LoVo (cell line): ENCODE measurements at places on chromosomes 11 and 22.

DNA sequence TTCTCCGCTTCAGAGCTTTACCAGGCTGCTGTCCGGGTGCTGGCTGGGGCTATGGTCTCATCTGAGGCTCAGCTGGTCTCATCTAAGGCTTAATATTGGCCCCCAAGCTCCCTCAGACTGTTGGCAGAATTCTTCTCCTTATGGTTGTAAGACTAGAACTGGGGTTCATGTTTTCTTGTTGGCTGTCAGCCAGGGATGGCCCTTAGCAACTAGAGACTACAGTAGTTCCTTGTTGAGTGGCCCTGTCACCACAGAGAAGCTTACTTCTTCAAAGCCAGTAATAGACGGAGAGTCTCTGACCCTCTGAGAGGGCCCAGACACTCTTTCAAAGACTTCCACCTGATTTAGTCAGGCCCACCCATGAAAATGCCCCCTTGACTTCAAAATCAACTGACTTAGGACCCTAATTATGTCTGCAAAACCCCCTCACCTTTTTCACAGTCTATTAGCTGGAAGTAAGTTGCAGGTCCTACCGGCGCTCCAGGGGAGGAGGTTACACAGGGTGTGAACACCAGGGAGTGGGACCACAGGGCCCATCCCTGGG lies 24.2 kb upstream of the TREH start:
- DNase-seq, result no peak

DNA sequence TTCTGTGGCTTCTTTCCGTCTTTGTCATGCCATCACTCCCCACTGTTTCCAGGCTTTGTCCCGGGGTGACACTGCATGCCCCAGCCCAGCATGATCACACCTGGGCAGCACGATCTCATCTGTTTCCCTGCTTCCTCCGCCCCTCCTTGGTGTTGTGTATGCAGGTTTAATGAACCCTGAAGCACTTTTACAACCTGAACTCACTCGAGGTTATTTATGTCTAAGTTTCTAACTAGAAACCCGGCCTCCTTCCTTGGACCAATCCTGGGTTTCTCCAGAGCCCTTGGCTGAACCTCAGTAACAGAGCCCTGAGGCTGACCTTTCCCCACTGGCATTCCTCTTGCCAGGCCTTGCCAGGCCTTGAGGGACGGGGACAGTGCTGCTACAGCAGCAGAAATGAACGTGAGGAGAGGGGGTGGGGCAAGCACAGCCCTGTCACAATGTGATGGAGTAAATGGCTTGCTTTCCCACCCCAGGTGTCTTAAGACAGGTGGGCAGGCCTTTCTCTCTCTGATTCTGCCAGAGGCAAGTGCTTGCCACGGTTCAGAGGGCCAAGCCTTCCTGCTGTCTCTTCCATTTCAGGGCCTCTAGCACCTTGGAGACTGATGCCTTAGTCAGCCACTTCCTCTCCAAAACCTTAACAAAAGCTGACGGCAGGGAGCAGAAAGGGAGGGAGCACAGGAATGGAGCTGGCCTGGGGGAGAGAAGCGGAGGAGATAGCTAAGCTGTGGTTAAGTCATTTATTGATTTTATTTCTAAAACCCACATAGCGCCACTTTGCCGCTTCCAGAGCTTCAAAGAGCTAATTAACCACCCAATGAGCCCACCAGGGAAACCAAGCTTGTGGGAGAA lies 3.1 kb upstream of the PYGM start:
- no peak for DNase-seq

GRCh38 chr11:28887681-28888080 lies 779.5 kb downstream of the METTL15 start:
- no peak for DNase-seq

DNA sequence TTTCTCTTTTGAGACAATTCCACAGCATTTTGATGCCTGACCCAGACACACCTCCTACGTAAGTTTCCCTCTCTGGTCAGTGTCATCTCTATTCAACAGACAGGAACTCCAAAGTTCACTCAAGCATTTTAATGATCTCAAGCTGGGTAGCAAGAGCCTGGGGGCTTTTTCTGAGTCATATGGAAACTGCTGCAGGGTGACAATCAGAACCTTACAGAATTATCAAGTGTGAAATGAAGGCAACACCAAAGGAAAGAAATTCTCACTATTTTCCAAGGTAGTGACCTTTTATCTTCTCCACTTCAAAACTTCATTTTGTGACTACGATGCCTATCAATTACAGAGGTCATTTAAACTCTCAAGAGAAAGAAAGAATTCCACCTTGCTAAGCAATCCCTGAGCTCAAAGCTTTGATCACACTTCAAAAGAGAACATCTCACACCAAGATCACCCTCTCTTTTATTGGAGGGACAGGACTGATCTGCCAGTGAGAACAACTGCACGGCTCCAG lies 229.0 kb upstream of the ZC3H12C start:
- no peak for DNase-seq

- peak; percentile 73 for DNase-seq
Measured at GRCh38 chr11:32894149-32894827, 1.7 kb downstream of the QSER1 start.

DNA sequence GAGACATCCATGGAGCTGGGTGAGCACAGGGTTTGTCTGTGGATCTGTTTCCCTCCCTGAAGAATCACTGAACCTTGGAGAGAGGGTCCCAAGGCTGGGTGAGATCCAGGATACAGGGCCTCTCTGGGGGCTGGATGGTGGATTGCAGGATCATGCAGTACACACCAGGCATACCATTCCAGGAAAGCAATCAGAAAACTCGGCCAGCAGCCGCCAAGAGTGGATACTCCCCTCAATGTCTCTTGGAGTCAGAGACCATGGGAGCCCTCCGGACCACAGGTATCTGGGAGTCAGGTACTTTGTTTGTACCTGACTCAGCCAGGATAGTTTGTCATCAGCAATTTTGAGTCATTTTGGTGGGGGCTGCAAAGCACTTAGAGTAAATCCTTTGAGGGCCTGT lies 14.6 kb upstream of the SYT13 start:
- DNase-seq, result no peak

DNA sequence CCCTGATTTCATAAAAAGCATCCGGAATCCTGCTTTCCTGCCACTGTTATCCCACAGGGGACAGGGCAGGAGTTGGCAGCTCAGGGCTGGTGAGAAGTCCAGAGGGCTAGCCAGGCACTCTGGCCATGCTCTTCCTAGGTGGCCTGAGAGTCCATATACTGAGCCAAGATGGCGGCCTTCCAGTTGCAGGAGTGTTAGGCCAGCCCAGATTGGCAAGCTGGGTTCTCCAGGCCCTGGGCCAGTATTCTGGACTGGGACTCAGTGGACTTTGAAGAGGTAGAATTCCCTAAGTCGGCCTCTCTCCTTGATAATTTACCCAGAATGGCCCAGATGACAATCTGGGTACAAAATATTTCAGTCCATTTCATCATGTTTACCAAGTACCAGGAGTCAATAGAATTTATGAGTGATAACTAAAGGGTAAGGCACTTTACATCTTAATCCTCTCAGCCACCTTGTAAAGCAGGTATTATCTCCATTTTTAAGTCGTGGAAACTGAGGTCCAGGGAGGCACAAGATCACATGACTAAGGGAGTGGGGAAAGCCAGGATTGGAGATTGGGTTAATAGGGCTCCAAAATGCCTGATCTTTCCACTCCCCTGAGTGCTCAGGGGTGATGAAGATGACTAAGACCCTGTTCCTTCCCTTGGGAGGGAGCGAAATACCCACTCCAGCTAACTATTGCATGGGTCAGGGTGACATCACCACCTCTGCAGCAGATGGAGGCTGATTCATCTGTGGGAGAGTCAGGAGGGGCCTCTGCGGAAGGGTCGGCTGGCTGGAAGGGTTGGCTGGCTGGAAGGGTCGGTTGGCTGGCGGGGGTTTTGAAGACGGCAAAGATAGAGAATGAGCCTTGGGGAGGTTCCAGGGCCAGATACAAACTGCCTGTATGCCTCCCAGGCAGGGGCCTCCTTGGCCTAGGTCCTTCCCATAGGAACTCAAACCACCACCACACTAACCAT lies 1.2 kb upstream of the MICALL1 start:
- DNase-seq, result peak; percentile 84

- DNase-seq, result no peak
Measured at GRCh38 chr11:99988471-99988837, 698.6 kb upstream of the ARHGAP42 start.

DNA sequence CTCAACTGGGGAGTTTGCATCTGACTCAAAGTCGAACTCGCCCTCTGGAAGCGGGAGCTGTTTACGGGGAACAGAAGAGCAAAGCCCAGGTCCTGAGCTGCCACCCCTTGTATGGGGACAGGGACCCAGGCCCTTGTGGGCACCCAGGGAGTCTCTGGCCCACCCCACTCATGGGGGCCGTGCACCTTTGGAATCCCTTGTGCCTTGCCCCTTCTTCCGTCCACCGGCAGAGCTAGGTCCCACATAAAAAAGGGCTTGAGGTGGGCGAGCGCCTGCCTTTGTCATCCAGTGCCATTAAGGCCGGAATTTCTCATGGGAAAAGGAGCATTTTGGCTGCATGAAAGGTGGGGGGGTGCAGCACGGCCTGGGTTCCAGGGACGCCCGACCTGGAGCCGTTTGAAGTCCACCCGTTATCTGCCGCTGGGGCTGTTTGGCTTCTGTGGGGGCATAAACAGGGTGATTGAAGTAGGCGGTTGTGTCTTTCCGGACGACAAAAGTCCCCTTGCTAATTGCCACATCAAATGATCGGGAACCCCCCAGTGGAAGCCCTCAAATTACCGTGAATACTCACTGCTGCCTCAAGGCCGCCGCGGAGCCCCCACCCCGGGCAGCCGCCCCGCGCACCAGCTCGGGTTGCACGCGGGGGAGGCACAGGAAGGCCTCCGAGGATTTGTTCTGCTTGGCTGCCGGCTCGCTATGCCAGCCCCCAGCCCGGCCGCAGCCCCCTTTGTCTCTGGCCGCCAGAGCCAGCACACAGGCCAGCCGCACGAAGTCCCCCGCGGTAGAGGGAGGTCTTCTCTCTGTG lies 49.0 kb upstream of the FGF3 start:
- DNase-seq, result no peak

DNA sequence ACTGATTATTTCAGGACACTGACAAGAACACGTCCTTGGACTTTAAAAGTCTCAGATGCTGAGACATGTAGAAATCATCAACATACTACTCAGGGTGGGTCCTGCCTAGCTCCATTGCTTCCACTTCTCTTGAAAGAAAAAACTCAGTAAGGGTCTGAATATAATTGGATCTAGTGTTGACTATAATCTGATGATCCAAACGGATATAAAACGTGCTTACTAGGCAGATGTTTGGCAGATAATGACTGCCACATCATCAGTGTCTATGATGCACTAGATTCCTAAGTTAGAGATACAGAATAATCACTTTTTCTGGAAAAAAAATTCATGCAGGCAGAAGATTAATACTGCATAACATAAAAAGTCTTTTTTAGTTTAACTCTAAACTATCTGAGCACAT lies 21.6 kb downstream of the GUCY1A2 start:
- DNase-seq, result no peak

DNA sequence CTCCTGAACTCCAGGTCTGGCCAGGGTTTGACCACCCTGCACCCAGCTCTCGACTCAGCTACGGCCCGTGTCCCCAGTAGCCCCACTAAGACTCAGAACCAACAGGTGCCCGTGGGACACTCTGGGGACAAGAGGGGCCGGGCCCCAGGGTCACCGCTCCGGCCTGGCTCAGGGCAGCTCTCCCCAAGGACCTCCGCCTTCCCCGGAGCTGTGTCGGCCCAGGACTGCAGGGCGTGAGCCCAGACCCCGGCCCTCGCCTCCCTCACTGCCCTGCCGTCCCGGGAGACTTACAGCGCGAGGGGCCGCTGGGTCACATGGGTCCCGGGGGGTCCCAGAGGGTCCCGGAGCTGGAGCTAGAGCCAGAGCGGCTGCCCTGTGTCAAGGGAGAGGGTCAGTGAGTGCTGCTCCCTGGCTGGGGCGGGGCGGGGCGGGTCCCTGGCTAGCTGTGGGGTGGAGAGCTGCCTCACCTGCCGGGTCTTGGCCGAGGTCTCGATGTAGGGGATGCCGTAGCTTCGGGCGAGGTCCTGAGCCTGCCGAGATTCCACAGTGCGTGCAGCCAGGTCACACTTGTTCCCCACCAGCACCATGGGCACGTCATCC lies 2.3 kb downstream of the HRAS start:
- DNase-seq, result no peak

- no peak for DNase-seq
Measured at GRCh38 chr11:61701242-61701886, 21.2 kb downstream of the DAGLA start.

- no peak for DNase-seq
Measured at GRCh38 chr11:133727774-133728173, 117.5 kb downstream of the SPATA19 start.

DNA sequence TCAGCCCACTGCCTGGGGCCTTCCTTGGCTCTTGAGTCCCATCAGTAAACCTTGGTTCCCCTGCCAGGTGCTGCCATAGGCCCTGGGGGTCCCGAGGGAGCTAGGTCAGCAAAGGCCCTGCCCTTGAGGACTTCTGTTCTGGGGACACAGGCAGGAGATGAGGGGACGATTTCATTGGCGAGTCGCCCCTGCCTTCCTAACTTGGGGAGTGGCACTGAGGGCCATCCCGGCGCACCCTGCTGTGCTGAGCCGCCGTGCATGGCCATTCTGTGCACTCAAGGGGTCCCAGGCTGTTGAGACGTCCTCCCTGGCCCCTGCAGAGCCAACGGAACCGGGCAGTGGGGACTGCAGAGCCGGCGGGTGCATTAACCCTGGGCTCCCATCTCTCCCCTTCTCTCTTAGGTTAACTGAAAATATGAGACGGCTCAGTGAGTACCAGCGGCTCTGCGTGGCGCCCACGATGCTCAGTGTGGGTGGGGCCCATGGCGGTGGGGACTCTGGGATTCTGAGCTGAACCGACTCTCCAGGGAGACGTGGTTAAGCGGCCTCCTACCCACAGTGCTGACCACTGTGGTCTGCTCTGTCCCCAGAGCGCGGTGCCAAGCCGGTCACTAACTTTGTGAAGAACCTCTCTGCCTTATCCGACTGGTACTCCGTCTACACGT lies 43.4 kb downstream of the GRAMD4 start:
- DNase-seq, result no peak

DNA sequence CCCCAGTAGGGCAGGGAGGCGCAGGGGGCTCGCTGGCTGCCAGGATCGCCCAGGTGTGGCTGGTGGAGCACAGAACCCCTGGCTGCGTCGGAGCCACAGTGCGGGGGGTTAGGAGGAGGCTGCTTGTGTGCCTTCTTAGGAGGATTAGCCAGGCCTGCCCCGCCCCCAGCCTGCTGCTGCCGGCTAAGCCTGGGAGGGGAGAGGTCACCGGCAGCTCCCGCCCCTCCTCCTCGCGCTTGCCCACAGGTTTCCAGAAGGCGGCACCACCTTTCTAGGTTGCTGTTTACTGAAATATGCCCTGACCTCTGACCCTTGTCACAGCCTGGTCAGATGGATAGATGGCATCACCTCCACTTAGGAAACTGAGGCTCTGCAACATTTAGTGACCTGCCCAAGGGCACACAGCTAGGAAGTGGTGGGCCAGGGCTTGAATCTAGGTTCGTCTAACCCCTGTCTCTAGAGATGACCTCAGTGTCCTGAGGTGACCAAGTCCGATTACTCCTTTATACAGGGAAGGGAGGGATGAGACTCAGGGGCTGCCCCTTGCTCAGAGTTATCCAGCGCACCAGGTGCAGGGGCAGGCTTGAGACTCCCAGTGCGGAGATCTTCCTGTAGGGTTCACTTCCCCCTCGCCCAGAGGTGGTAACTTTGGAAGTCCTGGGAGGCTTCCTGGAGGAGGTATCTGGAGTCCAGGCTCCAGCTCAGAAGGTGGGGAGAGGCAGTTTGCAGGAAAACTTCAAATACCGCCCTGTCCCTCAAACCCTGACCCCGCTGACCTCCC lies 44.0 kb downstream of the MYO7A start:
- no peak for DNase-seq

- no peak for DNase-seq
Measured at GRCh38 chr11:82757660-82758357, 24.1 kb upstream of the FAM181B start.
